ENCODE measurements at places on chromosomes 5 and 9.

DNA sequence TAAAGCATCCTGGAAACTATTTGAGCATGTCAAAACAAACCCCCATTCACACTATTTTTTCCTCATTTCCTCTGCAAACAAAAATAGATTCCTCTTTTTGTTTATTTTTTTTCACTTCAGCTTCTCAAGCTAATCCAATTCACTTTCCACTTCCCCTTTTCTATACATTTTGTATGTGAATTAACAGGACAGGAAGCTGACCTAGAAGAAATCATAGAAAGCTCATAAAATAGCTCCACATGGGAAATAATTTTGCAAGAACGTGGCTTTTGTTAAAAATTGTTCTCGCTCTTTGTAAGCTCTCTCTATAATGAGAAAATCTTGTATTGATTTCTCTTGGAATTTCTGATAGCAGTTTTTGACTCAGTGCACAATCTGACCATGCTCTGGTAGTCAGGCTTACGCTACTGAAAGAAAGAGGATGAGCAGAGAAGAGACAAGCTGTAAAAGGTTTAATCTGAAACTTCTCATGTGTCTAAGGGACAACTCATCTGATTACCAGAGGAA is 215.8 kb downstream of the ADAMTS12 start:
- DNase-seq, result no peak

DNA sequence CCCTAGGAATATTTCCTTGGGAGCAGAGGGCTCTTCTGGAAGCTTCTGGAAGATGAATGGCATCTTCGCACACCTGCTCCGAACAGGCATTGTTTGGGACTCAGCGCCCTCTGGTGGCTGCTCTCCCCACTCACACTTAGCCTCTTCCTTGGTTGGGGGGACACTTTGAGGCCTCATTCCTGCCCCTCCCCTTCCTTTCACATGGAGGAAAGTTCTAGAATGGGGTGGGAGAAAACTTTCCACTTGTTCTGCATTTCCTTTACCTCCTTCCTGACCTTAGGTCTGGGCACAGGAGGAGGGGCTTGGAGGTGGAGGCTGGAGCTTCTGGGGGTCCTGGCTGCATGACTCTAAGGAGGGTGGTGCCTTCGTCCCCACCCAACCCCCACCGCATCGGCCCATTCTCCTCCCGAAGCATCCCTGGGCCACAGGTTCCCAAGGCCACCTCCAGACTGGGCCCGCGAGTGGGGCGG is 19.3 kb upstream of the SMIM32 start:
- peak; percentile 31 for DNase-seq

DNA sequence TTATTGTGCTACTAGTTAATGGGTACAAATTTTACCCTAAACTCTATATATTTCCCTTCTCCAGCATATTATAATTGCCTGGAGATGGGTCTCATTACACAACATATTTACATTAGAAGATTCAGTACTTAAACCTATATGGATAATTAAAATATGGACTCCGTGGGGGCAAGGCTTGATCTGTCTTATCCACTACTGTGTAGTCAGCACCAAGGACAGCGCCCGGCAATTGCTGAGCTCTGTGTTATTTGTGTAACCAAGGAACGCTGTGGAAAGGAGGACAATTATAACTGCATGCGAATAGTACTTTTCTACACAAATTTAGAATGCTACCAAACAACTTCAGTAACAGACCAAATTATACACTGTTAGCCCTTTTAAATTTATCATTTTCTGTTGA is 77.7 kb downstream of the DNAH5 start:
- peak; percentile 46 for DNase-seq

- DNase-seq, result peak; percentile 25
These were observed 35.0 kb downstream of the TPPP start for GRCh38 chr5:658103-658502.

GRCh38 chr5:8870959-8871355 is 674.9 kb downstream of the SEMA5A start:
- no peak for DNase-seq

GRCh38 chr5:98397081-98397480 is 376.4 kb upstream of the RGMB start:
- no peak for DNase-seq

- DNase-seq, result no peak
These were observed 464.4 kb upstream of the IZUMO3 start for GRCh38 chr9:25010027-25010662.

DNA sequence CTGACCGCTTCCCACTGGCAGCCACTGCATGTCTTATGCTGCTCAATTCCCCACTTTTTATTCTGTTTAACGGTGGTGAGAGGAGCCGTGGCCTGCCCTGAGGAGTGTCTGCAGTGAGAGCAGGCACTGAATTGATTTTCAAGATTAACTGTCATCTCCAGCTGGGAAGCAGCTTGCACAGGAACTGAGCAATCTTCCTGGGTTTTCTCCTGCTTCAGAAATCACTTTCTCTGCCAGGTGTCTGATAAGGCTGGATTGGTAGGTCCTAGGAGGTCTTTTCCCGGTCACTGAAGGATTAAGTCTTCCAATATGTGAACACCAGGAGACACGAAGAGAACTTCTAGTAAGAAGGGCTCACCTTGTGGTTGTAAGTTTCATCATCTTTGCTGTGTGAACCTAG is 181.1 kb upstream of the RAD23B start:
- DNase-seq, result no peak

Data from ACHN (cell line).